ENCODE measurements at places on chromosomes 11 and 22.

GRCh38 chr11:45593992-45594391, 71.4 kb downstream of the CHST1 start:
- no peak for DNase-seq

DNA sequence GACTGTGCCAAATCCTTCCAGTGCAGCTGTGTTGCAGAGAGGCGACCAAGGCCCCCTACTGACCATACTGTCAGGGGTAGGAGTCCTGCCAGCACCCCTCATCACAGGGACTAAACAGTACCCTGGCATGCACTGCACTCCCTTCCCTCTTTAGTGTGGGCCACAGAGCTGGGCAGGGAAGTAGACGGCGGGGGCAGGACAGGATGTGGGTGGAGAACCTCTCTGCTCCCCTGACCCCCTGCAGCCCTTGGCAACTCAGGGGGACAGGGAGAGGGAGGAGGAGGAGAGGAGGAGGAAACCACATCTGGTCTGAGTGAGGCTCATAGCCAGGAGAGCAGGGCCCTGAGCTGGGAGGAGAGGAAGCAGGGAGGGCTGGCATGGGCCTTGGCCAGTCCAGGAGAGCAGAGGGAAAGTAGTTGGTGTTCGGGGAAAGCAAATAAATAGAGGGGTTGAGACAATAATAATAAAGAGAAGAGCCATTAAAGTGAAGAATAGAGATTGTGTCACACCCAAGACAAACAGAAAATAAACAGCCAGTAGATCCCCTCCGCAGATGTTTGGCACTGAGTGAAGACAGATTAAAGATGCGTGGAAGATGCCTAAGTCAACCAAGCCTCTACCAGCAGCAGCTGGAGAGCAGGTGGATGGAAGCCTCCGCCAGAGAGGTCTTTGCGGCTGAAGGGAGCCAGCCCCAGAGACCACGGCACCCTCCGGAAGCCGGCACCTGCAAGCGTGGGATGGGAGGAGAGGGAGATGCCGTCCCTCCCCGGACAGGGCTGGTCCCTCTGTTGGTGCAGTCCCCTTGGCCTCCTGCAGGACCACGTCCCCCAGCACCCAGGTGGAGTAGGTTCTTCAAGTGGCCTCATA, 61.5 kb downstream of the RPUSD4 start:
- DNase-seq: no peak

GRCh38 chr11:114134870-114135269, 75.4 kb downstream of the ZBTB16 start:
- DNase-seq: no peak

DNA sequence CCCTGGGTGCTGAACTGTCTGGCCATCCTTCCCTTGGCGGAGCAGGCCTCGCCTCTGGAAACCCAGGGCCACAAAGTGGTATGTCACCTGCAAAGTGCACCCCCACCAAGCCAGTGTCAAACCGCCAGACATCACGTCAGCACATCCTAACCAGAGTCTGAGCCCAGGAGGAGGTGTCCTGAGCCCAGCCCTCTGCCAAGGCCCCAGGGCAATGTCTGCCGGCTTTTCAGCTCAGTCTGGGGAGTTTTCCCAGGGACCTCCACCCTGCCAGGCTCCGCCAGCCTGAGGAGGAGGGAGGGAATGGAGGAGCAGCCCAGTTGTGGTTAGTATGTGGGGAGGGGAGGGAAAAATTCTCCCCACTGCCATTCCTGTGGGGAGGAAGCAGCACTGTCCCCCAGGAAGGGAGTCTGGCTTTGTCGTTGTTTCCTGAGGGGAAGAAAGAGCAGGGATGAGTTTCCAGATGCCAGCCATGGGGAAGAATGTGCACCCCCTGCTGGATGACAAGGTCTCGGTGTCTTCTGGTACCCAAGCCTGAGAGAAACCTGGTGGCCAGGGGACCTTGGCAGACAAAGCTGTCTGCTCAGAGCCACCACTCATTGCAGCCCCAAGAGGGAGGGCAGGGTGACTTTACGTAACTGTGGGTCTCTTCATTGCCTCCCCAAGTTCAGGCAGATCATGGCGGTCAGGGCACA, 81.4 kb upstream of the CD82 start:
- DNase-seq: no peak

- DNase-seq: no peak
These were observed 160.9 kb downstream of the CACNA1I start for GRCh38 chr22:39731481-39731880.

- no peak for DNase-seq
These were observed 14.8 kb upstream of the INCENP start for GRCh38 chr11:62108971-62109404.

DNA sequence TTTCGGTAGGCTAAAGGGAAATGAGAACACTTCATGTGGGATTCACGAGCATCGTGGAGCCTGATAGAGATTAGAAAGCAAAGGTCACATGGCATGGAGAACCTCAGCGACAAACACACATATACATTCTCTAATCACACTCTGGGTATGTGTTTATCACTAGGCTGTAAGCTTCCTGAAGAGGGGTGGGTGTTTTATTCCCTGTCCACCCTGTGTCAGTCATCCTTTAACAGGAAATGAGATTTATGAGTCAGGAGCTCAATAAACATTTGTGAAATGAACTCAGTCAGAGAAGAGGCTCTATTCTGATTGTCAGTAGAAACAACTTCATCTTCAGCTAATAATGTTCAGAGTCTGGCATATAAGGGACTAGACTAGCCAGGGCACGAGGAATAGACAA, 71.7 kb upstream of the EIF3M start:
- no peak for DNase-seq

DNA sequence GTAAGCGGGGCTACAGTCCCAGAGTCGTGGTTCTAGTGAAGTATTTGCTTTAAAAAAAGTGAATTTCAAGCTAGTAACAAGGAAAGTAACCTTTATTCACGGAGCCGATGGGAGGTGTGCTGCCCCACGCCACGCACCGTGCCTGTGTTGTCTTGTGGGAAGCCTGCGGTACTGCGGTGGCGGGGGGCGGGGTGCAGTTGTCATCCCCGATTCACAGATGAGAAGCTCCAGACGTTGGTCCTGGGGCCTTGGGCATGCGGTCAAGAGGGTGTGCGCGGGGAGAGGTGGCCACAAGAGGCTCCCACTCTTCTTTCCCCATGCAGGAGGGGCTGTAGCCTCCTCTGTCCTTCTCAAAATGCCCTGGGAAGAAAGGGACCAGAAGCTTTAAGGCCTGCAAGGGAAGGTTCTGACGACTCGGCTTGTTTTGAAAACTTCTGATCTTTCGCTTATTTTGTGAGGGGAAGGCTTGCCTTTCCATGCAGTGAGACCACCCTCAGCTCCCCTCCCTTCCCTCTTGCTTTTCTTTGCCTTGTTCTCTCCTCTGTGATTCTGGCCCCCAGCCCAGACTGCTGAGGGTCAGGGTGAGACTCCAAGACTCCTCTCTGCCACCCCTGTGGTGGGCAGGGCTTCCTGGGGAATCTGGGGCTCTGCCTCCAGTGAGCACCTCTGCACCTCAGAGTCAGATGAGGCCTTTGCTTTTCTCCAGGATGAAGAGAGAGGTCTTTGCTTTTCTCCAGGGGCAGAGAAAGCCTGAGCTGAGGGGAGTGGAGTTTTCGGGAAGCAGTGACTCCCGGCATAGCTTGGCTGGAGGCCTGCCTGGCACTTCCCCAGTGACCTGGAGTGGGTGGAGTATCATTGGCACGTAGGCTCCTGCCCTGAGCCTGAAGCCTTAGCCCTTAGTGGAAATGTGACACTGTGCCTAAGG, 6.2 kb downstream of the GLB1L3 start:
- DNase-seq: no peak

DNA sequence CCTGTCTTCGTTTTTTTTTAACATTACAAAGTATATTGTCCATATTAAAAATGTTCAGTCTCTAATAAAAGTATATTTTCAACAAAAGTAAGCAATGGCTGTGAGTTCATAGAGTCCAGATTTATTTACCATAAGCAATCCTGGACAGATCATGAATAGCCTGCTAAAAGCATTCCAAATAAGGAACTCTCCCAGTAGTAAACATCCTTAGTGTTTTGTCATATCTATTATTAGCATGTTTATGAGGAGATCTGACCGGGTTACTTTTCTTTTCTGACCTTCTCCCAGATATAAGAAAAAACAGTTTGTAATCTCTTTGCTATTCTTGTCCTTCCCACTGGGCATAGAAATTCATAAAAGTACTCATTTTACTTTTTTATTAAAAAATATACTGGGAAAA, 403.9 kb upstream of the ANO3 start:
- no peak for DNase-seq

Measured in hypothalamus (tissue), 51 donors.